ENCODE measurements at places on chromosomes 11 and 22.

- DNase-seq: no peak
These were observed 13.3 kb upstream of the TNNT3 start for GRCh38 chr11:1906181-1906580.

- no peak for DNase-seq
These were observed 442.4 kb upstream of the ISX start for GRCh38 chr22:34623580-34623979.

DNA sequence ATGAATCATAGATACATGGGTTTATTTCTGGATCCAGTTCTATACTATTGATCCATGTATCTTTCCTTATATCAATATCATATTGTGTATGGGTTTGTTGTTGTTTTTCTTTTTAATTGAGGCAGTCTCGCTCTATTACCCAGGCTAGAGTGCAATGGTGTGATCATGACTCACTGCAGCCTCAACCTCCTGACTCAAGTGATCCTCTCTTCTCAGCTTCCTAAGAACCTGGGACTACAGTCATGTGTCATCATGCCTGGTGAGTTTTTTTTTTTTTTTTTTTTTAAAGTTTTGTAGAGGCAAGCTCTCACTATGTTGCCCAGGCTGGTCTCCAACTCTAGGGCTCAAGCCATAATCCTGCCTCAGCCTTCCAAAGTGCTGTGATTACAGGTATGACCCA is 1589.4 kb upstream of the TENM4 start:
- DNase-seq: no peak

GRCh38 chr11:68677432-68677831 is 6.9 kb upstream of the GAL start:
- DNase-seq: no peak

DNA sequence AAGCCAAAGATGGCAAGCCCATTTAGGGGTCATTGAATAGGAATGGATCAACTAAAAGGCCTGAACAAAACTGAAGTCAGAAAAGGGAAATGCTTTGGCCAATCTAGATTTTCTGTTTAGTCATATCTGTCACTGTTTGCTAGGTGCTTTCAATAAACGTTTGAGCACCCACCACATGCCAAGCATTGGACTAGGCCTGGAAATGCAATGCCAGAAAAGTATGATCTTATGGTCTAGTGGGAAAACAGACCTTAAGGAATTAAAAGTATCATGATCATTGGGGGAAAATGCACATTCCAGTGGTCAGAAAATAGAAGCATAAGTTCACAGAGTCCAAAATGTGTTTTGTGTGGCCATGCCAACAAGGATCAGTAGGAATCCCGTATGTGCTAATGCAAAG is 76.8 kb upstream of the BIRC3 start:
- DNase-seq: no peak

GRCh38 chr11:113401718-113402117 is 14.1 kb downstream of the ANKK1 start:
- DNase-seq: peak; percentile 52

DNA sequence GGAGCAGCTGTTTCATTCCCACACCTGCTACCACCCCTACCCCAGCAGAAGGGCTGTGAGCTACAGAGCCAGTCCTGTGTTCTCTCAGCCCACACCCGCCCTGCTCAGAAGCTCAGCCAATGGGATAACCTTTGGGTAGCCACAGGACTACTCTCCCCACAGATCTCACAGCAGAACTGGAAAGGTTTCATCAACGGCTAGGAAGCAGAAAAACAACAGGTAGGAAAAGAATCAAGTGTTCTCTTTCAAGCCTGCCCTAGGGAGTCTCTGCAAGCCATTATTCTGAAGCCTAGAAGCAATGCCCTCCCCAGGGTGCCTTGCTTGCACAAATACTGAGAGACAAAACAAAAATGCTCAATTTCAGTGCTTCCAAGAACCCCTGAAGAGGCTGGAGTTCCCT is 77.2 kb downstream of the TMPRSS5 start:
- DNase-seq: peak; percentile 36

DNA sequence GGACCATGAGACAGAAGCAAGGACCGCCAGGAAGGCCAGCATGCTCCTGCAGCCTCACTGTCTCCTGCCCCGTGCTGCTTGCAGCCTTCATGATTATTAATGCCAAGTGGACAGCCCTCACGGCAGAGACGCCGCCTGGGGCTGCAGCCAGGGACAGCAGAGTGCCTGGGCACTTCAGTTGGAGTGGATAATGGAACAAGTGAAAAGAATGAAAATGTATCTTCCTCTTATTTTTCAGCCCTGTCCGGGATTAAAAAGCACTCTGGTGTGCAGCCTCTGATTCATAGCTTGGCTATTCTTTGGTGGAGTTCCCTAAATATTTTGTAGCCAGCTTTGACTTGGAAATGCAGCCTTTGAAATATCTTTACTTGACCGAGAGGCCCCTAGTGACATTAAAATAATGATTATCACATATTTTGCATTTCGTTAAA is 1404.2 kb downstream of the BRD1 start:
- DNase-seq: no peak

All from NCI-H187 treated with DMSO at 0.1 percent for 48 hours (cell line).